Omental fat pad (tissue), 4 donors: ENCODE measurements at places on chromosomes 2 and 18.

- no peak for DNase-seq
These were observed 505.4 kb upstream of the DDX18 start for GRCh38 chr2:117308861-117309770.

- no peak for DNase-seq
These were observed 2.3 kb downstream of the MSL3B start for GRCh38 chr2:233865838-233866237.

DNA sequence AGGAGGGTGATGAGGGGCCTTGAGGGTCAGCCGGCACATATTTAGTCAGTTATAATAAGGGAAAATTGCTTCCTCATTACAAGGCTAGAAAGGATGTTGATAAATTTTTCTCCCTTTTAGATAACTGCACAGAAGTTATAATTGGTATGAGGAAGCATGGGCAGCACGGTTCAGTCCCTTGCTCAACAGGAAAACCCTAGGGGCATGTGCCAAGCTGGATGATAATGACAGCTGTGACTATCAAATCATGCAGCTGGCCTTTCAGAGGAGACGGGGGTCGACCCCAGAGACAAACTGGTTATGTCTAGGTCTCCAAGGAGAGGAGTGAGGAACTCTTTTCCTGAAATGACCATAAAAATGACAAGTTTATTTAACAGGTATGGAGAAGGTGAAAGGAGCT is 448.1 kb upstream of the VRK2 start:
- DNase-seq = no peak

GRCh38 chr2:230902180-230902899 is 22.7 kb downstream of the GPR55 start:
- no peak for DNase-seq
